ENCODE measurements at places on chromosomes 6 and 20. TPM values are rescaled to one million over a fixed set of nuclear protein-coding genes. Genes with fewer than 3 reads are reported as not detected.

Gene AGPAT1
- total RNA-seq: 39.9 TPM

GRCh38 chr20:3342766-3343165 is 64.7 kb downstream of the DNAAF9 start:
- DNase-seq: no peak

DNA sequence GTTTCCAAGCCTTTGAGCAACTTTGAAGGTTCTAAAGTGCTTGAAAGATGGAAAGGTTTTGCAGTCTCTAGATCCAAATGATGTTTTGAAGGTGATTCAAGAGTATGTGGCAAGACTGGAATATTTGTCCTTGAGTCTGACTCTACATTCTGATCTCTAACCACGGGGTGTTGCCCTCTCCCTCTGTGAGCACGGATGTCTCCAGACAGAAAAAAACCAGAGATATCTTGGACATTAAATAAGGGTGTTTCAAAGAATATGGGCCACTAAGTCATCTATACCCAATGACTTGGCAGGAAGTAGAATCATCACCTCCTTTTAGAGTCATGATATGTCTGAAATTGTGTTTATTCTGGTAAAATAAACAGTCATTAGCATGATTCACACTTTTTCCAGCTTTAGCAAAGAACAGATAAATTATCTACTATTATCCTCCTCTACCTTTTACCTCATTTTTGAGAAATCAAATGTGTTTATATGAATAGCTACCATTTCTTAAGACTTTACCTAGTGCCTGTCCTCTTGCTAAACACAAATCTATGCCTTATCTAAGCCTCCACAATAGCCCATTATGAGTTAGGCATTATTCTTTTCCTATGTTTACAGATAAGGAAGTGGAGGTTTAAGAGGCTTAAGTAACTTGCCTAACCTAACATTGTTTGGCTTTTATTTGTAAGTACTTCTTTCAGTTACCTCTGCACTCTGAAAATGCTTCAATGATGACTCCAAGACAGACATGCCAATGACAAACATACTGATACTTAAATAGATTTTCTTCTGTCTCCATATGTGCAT is 384.4 kb downstream of the BMP2 start:
- DNase-seq: no peak

DNA sequence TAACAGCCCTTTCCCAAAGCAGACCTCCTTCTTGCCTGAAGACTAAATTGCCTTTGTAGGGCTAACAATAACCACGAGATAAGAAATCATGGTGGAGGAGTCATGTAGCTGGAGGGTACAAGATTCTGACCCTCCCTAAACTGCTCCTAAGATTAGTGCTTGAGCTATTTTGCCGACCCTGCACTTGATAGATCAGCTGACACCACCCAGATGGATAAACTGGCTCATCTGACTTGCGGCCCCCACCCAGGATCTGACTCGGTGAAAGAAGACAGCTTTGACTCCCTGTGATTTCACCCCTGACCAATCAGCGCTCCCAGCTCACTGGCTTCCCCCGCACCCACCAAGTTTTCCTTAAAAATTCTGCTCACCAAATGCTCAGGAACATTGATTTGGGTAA is 57.6 kb upstream of the UNC93A start:
- no peak for DNase-seq

DNA sequence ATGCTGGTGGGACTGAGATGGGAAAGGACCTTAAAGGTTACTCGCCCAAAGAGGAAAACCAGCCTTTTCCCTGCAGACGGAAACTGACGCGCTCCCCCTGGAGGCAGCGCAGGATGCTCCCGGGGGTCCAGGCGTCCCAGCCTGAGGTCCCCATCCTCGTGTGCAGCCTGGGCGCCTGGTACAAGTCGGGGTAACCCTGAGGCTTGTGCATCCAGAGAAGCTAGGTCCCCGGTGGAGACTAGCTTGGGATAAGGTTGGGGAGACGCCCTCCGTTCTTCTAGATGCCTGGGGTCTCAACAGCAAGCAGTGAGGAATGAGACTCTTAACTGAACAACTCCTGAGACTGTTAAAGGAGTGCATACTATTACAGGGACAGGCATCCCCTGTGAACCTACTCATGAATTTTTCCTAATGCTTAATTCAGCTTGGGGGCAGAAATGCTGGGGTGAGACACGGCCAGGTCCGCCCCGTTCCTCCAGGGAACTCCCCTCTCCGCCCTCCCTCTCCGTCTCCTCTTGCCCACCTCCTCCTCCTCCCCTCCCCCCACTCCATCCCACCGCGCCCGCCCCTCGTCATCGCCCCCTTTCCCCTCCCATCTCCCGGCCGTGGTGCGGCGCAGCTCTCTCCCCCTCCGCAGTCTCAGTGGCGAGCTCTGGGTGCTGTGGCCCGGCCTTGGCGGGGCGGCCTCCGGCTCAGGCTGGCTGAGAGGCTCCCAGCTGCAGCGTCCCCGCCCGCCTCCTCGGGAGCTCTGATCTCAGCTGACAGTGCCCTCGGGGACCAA is at the start of gene PRSS35:
Gene PRSS35 (plus strand): TSS at position 634 of the 781 bp plus-strand sequence. CDS start 10,908 bp downstream, outside the sequence.
- DNase-seq: no peak

Data from mesenteric fat pad (tissue), 1 donor.